Left forelimb (tissue), 1 donor: ENCODE measurements at places on chromosomes 6 and 20.

- no peak for DNase-seq
Observed at GRCh38 chr6:150924808-150925589, 59.5 kb downstream of the MTHFD1L start.

DNA sequence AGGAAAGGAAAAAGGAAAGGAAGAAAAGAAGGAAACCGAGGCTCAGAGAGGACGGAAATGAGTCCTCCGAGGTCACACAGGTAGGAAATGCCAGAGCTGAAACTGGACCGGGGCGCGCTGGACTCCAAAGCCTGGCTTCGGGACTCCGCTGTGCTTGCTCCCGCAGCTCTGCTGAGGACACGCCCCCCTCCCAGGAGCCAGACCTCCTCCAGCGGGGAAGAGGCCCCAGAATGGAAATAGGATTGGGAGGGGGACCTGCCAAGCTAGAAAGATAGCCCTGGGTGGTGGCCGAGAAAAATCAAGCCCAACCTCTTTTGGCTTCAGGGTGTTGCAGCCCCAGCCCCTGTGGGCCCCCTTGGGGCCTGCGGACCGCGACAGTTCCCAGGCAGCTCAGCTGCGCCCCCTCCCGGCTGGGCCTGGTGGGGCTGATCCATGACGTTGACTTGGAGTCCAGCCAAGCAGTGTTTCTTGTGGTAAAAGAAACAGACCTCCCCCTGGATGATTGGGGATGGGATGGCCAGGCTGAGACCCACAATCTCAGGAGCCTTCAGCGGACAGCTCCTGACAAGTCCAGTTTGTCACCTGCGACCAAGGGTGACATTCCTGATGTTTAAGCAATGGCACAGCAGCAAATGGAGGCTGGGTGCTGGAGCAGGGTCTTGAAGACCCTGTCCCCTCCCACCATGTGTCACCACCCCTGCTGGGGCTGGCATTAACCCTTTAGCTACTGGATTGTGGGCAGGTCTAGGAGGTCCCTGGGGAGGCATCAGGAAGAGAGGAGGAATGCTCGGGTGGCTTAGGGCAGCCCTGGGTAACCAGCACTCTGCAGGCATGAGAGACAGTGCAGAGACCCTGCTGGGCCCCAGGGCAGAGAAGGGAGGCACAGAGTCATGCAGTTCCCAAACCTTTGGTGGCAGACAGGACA lies 55.4 kb downstream of the RIPOR3 start:
- peak; percentile 80 for DNase-seq

DNA sequence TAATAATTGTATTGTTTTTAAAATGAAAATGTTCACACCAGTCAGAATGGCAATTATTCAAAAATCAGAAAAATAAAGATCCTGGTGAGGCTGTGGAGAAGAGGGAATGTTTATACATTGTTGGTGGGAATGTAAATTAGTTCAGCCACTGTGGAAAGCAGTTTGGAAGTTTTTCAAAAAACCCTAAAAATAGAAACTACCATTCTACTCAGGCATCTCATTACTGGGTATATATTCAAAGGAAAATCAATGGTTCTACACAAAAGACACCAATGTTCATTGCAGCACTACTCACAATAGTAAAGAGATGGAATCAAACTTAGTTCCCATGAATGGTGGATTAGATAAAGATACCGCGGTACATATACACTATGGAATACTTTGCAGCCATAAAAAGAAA lies 461.5 kb upstream of the ADGRB3 start:
- no peak for DNase-seq

GRCh38 chr6:74902846-74903245 lies 303.0 kb downstream of the COL12A1 start:
- no peak for DNase-seq

DNA sequence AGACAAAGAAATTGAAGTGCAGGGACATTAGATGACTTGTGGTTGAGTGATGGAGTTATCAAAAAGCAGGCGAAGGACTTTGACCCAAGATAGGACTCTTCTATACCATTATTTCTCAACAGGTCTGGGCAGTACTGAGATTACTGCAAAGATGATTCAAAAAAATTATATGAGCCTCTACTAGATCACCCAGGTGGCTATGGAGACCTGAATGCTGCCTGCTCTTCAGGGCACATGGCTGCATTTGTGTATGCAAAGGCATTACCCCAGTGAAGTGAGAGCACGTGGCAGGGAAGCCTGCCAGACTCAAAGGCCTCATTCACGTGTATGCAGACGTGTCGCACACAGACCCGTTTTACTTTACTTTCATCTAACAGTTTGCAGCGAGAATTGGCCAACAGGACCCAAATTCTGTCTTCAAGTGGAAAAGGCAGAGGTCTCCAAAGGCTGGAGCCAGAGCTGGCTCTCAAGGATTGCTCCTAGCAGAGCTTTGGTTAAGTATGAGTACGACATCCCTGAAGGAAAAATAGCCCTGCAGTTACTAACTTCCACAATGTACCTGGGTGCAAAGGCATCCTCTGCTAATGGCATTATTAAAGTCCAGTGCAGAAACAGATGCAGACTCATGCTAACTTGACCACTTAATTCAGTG lies 113.8 kb upstream of the ARMC2 start:
- DNase-seq = peak; percentile 23

- no peak for DNase-seq
Observed at GRCh38 chr20:22071841-22072240, 366.4 kb downstream of the PAX1 start.

DNA sequence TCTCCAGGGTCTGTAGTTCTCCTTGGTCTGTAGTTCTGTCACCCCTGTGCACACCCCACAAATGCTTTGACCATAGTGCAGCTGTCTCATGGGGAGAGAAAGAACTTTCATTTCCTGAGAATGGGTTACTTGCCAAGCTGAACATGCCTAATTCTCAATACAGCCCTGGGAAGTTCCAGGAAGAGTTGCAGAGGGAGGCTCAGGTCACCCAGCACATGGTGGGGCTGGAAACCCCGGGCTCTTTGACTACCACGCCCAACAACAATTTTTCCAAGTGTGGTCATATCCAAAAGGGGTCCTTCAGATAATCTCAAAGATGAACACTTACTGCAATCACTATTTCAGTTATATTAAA lies 2.2 kb upstream of the PTPRA start:
- no peak for DNase-seq

GRCh38 chr20:15593081-15593480 lies 980.2 kb downstream of the KIF16B start:
- no peak for DNase-seq

DNA sequence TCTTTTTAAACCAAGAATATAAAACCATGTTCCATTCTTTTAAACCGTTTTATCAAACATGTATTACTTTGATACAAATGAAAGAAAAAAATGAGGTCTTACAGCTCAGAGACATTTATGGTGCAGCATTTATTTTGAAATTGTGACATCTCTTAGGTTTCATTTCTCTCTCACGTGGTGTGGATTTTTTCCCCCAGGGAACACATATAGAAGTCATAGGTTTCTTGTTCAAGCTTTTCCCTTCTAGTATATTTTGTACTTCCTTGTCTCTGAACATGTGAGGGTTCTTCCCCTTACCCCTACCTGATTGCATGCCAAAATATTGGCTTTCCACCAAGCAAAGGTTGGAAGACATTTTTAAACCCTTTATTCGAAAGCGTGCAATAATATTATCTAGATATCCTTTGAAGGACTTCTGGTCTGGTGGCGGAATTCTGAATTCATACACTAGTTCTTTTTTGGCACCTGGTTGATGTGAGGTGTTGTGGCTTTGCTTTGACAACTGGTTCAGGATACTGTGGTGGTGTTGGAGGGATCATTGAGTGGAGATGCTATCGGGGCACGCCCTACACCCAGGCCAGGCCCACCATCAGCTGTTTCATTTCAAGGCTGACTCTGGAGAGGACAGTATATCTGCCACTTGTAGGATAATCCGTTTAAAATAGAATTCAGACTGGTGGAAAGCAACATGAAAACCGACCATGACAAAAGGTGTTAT lies 5.6 kb upstream of the FAM50B start:
- DNase-seq = no peak

DNA sequence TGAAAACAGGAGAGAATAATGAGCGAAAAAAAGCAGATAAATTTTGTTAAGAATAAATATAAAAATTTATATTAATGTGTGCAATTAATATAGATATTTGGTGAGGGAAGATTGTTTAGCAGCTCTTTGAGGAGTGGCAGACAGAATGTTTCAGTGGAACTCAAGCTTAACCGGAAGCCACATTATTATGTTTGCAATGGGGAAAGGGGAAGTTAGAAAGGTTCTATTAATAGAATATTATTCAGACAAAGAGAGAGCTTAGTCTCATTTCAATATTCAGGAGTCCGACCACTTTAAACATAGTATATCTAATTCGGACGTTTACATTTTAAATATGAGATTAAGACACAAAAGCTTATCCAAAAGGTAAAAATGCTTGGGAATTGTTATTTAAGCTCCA lies 81.6 kb upstream of the KHDRBS2 start:
- no peak for DNase-seq

DNA sequence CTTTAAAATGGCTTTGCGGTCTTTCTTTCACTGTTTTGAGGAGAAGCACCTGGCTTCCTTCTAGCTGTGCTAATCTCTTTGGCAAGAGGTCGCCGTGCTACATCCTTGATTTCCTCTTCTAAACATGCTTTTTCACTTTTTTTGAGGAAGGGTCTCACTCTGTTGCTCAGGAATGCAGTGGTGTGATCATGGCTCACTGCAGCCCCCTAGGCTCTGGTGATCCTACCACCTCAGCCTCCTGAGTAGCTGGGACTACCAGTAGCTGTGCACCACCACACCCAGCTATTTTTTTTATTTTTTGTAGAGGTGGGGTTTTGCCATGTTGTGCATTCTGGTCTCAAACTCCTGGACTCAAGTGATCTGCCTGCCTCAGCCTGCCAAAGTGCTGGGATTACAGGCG lies 40.5 kb downstream of the RSPH3 start:
- no peak for DNase-seq

DNA sequence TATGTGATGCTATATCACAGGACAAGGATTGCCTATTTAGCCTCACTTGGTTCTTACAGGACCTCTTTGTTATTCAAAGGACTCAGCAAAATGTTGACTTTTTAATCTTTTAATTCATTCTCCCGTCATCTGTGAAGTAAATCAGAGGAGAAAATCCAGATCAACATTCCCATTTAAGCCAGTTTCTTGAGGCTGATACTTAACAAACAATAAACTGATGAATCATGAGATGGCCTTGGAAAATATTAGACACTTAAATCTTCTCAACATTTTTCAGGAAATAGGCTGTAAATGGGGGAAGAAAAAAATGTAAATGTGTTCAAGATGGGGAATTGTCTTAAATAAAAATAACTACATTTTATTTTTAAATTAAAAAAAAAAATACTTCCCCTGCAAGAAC lies 55.9 kb upstream of the UBR2 start:
- no peak for DNase-seq

- DNase-seq = no peak
Observed at GRCh38 chr6:99416226-99416625, 8.9 kb downstream of the PNISR start.

DNA sequence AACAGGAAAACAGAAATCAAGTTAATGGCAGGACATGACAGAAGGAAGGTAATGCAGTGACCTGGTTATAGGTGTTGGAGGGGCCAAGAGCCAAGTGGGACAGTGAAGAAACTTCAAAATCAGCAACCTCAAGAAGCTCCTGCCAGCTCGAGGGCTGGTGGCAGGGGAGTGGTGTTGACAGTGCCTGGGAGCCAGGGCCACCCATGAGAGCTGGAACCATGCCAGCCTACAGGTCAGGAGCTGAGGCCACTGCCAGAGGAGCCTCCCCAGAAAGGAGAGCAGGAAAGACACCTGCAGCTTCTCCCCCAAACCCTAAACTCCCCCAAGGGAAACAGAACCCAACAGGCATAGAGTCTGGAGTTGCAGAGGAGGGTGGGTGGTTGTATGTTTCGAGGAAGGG lies 262.1 kb downstream of the LRFN2 start:
- no peak for DNase-seq

GRCh38 chr6:31897612-31898382 lies at the start of gene EHMT2:
Gene EHMT2 (minus strand): TSS chr6:31897698. CDS start chr6:31897677, 21 bp downstream.
- DNase-seq = peak; percentile 90

DNA sequence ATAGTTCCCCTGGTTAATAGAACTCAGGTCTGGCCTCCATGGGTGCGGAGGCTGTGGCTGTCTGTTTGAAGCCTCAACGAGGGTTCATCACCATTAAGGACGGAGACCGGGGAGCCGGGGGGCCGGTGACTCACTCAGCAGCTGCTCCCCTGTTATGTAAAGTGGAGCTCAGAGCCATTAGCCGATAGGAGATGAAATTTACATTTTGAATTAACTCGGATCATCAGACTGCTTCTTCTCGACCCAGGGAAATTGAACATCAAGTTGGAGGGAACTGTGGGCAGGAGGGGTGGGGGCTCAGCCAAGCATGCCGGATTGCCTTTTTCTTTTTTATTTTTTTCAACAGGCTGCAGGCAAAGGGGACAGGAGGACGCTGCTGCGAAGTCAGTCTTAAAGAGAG lies 12.3 kb downstream of the PCK1 start:
- DNase-seq = no peak

GRCh38 chr20:35741892-35742740 lies at the start of gene RBM39:
Gene RBM39 (minus strand): TSS chr20:35742260. CDS start chr20:35740874, 1,386 bp downstream.
- peak; percentile 100 for DNase-seq

- no peak for DNase-seq
Observed at GRCh38 chr6:37623666-37624065, 74.0 kb downstream of the MDGA1 start.

DNA sequence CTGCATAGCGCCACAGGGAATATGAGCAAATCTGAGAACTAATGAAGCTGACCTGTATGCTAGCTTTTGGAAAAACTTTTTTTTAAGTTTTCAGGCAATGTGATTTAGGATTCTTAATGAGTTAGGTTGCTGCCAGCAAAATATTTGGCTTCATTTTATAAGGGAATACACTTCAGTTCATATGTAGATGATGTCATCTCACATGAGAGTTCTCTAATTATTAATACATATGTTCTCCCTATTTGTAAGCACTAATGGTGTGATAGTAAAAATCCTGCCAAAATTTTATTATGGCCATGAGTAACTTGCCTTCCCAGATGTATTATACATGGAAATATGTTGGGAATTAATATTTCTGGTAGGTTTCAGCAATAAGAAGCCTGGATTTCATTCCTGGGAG lies 573.8 kb downstream of the EPM2A start:
- DNase-seq = no peak

DNA sequence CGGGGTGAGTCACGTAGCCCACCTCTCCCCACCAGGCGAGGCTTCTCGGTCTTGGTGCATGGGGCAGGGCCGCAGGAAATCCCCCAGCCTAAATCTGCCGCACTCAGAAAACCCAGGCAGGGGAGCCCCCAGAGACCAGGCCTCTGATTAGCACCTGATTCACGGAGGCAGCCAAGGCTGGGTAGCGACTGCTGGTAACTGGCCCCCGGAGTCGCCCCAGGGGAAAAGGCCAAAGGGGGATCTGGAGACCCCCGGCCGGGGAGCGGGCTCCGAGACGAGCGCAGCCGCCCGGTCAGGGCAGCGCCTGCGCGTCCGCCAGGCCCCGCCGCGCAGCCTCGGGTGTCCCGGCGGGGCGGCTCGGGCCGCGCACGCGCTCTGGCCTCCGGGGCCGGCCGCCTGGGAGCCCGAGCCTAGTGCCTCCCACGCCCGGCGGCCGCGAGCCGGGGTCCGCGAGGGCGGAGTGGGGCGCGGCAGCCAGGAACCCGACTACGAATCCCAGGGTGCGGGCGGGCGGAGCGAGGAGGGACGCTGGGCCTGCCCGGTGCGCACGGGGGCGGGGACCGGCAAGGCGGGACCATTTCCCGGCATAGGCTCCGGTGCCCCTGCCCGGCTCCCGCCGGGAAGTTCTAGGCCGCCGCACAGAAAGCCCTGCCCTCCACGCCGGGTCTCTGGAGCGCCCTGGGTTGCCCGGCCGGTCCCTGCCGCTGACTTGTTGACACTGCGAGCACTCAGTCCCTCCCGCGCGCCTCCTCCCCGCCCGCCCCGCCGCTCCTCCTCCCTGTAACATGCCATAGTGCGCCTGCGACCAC lies at the start of gene DUSP22:
DUSP22 (plus strand) TSS at position 791 of the 809 bp plus-strand sequence. CDS start 53 bp downstream, outside the sequence.
- DNase-seq = peak; percentile 90
